Choroid plexus epithelial cell (primary cell): ENCODE measurements at places on chromosomes 7 and 10.

GRCh38 chr10:36450380-36450779, 675.0 kb upstream of the ANKRD30A start:
- peak; percentile 71 for DNase-seq

DNA sequence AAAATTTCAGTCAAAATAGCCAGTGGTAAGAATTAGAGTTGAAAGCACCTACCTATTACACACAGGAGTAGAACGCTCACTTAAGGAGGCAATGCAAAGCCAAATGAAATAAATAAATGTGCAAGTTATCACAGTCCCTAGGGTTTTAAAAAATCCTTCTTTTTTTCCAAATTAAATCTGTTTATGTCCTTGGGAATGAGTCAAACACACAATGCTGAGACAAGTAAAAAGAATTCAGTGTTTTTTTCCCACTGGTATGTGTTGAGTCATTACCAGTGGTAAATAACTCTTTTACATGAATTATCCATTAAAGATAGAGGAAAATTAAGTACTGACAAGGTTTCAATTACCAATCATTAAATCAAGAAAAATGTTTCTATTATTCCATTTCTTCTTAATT, 438.6 kb downstream of the TNS3 start:
- peak; percentile 74 for DNase-seq

GRCh38 chr7:68121655-68122054, 1125.0 kb downstream of the TYW1 start:
- DNase-seq = no peak

GRCh38 chr7:844514-844913, 12.2 kb downstream of the SUN1 start:
- DNase-seq = no peak

- peak; percentile 70 for DNase-seq
Observed at GRCh38 chr7:91519241-91520158, 255.3 kb downstream of the FZD1 start.

DNA sequence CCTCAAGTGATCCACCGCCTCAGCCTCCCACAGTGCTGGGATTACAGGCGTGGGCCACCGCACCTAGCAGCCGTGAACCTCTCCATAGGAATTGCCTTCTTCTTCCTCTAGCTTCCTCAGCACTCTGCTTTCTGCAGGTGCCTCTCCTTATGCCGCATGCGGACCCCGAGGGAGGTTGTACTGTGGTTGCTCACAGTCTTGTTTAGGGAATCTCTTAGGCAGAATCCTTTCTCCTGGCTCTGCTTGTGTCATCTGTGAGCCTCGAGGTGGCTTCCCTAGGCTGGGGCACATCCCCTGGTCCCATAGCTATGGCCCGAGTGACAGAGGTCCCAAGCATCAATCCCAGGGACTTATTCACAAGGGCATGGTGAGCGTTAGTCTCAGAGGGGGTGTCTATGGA, 33.2 kb upstream of the GIMAP8 start:
- DNase-seq = no peak

- no peak for DNase-seq
Observed at GRCh38 chr10:69469976-69470375, 18.7 kb downstream of the TSPAN15 start.

GRCh38 chr7:5553298-5553877, 129.8 kb upstream of the TNRC18 start:
- DNase-seq = no peak

DNA sequence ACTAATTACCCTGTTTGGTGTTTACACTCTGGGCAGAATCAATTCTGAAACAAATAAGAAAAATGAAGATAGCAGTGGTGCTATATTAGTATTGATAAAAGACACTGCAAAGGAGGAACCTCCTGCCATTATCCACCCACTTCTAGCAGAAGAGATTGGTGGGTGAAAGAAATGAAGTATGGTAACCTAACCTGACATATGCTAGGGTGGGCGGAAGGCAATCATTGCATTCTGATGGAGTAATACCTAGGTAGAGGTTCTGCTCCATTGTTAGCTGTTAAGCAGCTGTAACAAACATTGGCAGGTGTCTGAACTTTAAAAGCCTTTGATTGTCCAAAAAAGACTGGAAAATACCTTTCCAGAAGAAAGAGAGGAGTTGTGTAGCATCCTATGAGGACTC, 95.9 kb downstream of the OTUD1 start:
- no peak for DNase-seq

DNA sequence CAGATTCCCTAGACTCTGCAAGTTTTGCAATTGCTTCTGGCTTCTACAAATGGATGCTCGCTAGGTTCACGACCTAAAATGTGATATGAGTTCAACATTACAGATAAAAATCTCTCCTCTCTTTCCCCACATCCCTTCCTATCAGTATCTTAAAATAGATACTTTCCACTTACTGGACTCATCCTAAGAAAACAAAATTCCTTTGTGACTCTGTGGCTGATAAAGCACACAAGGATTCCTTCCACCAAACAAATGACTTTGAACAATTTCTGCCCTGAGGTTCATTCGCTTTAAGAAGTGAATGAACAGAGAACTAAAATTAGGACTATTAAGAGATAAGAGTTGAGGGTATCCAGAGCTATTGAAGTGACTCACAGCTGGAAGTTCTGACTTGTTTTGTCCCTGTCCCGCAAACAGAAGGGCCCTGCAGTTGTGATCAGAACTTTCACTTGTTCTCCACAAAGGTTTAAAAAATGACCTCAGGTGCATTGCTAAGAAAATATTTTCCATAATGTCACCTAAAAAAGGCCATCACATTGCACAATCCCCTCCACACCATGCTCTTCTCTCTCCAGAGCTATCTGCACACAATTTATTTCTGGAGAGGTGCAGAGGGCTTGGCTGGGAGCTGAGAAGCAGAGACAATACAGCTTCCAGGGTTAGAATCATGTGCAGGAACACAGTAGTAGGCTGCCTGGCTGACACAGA, 96.1 kb downstream of the PIP4K2A start:
- DNase-seq = peak; percentile 36

GRCh38 chr10:121337427-121337826, 260.8 kb downstream of the FGFR2 start:
- no peak for DNase-seq

GRCh38 chr10:77392236-77392721, 245.3 kb downstream of the KCNMA1 start:
- peak; percentile 48 for DNase-seq

GRCh38 chr7:31311552-31311951, 29.0 kb downstream of the NEUROD6 start:
- no peak for DNase-seq

- peak; percentile 53 for DNase-seq
Observed at GRCh38 chr7:64515330-64515729, 47.5 kb downstream of the ZNF680 start.

- DNase-seq = peak; percentile 99
Observed at GRCh38 chr7:114889646-114890285, 32.1 kb upstream of the MDFIC start.

DNA sequence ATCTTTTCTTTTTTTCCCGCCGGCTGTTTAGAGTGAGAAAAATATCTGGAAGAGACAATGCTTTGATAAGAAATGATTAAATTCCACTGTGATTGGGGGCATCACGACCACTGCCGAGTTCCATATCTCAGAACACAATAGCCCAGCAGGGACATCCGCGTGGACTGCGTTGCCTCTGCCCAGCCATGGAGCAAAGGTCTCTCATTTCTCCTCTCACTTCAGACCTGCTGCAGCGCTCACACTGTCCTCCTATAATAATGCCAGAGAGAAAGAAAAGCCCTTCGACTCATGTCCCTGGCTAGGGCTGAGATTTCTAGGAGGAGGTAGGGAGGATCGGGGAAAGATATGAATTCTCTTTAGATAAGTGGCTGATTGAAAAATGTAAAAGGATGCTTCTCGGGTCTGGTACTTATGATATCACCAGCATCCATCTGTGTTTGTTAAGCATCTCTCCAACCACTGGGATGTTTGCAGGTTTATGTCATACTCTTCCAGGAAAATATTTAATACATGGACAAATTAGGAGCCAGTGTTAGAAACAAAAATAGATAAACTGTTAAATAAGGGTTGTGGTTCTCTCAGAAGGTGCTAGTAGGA, 472.9 kb upstream of the AKR1E2 start:
- DNase-seq = peak; percentile 55

DNA sequence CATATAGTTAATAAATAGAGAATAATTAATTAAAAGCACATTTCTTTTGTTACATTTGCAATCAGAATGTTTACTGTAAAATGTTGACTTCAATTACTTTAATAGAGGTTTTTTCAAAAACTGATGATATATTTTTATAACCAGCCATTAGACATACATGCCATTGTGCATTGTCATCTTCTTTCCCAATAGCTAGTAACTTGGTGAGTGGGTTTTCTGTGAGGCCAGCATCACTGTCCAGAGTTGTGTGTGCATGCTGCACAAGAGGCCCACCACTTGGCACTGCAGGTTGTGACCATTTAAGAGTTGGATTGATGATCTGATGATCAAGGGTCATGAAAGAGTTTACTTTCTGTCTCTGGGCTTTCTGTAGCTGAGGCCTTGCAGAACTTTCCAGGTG, 46.5 kb downstream of the TFEC start:
- peak; percentile 32 for DNase-seq

DNA sequence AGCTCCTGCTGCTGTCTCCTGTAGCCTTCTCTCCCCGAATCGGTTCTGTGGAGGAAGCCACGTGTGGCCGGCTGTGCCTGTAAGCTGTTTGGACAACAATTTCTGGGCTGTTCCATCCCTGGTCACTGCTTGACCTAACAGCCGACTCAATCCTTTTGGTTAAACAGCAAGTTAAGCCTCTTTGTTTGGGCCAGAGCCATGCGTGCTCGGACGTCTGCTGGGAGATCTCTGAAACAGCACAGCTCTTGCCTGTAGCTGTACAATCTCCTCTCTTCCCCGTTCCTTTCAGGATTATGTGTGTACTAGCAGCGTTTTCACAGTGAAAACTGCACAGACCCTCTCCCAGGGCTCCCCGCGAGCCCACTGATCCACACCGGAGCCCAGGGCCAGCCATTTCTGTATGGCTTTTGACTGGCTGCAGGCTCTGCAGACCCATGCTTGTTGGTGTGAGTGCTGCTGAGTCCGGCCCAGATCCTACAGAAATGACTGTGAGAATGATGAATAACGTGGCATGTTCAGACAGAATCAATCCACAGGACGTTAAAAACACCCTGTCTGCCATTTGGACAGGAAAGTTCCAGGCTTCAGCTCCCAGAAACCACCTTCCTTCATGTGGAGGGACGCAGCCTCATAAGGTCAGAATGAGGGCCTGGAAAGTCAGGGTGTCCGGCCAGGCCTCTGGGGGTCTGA, 428.6 kb upstream of the ADARB2 start:
- DNase-seq = no peak

DNA sequence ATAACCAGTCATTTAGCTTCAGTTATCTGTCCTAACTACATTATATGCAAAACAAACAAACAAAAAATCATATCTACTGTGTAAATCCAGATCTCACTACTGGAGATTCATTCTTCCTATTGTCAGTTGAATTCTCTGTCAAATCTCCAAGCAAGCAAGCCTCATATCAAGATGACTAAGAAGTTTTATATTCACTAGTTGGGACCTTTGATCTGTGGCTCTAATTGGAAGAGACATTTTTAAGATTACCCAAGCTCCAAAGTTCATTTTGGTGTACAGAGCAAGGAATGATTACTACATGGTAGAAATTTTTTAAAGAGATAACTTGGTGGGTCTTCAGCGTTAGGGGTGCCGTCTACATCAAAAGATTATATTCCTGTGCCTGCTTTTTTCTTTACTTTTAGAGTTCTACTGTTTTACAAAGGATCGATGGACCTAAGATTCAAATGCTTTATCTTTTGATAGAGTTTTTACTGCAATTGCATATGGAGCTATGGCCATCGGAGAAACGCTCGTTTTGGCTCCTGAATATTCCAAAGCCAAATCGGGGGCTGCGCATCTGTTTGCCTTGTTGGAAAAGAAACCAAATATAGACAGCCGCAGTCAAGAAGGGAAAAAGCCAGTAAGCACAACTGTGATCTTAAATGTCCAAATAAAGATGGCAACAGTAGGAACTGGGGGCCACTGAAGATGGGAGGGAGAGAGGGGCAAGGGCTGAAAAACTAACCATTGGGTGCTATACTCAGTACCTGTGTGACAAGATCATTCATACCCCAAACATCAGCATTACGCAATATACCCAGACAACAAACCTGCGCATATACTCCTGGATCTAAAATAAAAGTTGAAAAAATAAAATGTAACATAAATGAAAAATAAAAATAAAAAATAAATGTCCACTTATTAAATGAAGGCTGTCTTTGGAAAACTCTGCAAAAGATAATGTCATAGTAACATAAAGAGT, 47.9 kb downstream of the SP8 start:
- no peak for DNase-seq

DNA sequence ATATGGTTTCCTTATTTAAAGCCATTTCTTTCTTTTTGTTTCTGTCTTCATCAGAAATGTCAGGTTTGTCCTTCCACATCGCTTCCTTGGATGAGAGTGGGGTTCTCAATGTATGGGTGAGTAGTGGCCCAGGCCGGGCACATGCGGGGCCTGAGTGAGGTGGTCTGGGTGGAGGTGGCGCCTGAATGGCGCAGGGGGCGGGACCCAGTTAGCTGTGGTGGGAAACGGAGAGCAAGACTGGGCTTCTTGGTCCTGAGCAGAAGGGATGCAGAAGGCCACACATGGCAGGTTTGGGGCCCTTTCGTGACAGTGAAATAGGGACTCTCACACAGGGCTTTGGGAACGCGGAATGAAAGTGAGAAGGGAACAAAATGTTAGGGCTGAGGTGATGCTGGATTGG, 70.0 kb downstream of the DYNC2I1 start:
- DNase-seq = no peak

DNA sequence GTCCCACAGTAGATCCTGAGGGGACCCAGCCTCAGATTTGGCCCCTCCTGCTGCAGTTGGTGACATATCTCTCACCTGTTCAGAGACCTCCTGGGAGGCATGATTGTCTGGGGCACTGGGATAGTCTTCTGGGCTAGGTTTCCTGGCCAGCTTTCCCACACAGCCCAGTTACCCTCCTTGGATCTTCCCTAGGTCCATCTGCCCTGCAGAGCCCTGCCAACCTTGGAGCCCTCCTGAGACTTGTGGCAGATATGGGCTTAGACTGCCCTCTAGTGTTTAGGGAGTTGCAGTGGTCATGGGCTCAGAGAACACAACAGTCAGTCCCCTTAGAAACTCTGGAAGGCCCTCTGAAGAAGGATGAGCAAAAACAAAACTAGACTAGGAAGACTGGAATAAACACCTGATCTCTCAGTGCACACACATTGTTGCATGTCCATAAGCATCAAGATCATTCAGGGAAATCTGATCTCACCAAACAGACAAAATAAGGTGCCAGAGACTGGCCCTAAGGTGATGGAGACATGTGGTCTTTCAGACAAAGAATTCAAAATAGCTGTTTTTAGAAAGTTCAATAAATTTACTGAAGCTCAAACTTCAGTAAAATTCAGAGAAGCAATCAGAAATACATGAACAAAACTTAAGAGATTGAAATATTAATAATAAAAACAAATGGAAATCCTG, 324.6 kb downstream of the ATRNL1 start:
- DNase-seq = peak; percentile 82

GRCh38 chr7:93566876-93567275, 7.6 kb downstream of the CALCR start:
- peak; percentile 59 for DNase-seq
